EH (cell line): ENCODE measurements at places on chromosomes 5 and 9.

GRCh38 chr9:80555782-80556325 is 984.1 kb downstream of the TLE4 start:
- no peak for DNase-seq

GRCh38 chr5:83568186-83568585 is 96.6 kb downstream of the VCAN start:
- DNase-seq = peak; percentile 90

- no peak for DNase-seq
Measured at GRCh38 chr5:179455320-179455719, 95.0 kb upstream of the RUFY1 start.

GRCh38 chr9:70491426-70492318 is 77.2 kb upstream of the KLF9 start:
- DNase-seq = no peak

DNA sequence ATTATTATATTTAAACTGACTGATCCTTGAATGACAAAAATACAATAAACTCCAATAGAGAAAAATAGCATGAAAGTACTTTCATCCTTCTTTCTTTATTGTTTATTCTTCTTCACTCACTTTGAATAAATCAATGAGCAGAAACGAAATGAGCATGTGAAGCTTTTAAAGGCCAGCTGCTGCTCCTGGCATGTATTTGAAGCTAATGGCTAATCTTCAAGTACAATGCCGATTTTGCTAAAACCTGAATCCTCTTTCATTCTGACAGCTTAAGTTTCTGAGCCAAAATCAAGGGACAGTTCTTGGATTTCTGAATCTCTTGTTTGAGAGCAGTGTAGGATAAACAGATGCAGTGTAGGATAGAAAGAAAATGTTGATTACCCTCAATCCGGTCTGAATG is 237.3 kb downstream of the CDH10 start:
- DNase-seq = no peak

- peak; percentile 91 for DNase-seq
Measured at GRCh38 chr5:75053304-75054133, 1.2 kb upstream of the GCNT4 start.

GRCh38 chr5:149878371-149878770 is 66.2 kb downstream of the PDE6A start:
- DNase-seq = no peak
